CD8-positive, alpha-beta memory T cell (primary cell): ENCODE measurements at places on chromosomes 2 and 18.

DNA sequence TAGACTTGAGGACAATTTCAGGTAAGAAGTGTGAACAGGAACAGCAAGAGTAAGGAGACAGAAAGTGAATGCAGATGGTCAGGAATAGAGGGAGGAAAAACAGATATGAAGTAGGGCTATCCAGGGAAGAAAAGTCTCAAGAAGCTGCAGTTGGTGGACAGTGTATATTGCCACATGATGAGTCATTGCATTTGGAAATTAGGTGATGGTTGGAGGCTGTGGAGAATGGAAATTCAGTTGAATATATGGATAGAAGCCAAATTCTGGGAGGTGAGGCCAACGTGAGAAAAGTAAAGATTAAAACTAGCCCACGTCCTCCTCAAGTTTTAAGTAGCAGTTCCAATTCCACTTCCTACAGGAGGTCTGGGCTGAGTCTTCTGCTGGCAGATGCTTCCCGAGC is 158.4 kb downstream of the UBE2E3 start:
- no peak for DNase-seq

DNA sequence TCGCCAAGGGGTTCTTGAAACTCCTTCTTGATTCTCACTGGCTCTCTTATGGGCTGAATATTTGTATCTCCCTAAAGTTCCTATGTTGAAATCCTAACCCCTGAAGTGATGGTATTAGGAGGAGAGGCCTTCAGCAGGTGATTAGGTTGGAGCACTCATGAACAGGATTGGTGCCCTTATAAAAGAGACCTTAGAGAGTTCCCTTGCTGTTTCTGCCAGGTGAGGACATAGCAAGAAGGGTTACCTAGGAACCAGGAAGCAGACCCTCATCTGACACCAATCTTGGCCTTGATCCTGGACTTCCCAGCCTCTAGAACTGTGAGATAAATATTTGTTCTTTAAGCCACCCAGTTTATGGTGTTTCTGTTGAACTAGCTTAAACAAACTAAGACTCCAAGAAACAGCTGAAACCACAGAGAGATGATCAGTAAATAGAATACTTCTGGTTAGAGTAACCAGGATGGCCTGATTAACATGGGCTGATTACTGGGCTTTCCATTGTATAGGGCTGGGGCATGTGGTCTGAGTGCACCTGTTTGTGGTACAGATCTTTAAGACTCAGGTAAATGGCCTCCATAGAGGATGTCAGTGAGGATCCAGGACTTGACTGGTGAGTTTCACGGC is 7.7 kb upstream of the CDC42EP3 start:
- DNase-seq, result no peak

DNA sequence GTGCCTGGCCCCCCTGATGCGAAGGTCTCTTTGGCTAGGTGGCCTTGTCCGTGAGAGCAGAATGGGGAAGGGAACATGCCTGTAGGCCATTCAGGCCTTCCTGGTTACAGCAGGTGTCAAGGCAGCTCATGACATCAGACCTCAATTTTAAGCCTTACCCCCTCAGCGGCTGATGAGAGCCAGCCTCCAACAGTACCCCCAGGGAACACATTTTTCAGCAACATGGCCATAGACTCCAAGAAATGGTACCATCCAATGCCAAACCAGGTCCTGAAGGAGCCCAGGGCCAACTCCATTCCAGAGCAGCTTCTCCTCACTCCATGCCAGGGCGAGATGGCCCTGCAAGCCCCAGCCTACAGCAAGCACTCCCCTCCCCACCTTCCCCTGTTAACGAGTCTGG is 199.2 kb downstream of the SMAD2 start:
- no peak for DNase-seq

DNA sequence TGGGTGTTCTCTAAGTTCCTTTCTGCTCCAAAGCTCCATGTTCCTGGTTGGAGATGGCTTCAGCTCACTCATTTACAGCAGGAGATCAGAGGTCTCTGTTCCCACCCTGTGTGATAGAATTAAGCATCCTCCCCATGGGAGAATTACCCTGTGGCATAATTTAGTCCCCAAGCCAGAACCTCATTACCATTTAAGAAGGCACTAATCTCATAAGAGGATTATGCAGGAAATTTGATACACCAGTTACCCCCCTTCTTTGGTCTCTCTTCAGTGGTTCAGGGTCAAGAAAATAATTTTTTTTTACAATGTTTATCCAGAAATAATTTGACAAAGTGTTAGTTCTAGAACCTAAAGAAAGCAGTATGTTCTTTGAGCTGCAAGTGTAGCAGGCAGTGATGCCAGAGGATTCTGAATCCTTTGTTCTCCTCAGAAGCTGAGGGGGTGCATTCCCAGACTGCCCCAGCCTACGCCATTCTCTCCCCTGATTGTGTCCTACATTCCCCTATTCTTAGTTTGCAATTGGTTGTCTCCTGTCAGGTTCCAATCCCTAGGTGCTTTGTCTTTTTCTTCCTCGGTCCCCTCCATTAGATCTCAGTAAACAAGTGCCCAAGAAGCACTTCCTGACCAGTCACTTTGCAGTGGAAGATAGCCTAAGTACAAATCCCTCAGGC is 163.6 kb downstream of the PRKCE start:
- DNase-seq, result no peak

DNA sequence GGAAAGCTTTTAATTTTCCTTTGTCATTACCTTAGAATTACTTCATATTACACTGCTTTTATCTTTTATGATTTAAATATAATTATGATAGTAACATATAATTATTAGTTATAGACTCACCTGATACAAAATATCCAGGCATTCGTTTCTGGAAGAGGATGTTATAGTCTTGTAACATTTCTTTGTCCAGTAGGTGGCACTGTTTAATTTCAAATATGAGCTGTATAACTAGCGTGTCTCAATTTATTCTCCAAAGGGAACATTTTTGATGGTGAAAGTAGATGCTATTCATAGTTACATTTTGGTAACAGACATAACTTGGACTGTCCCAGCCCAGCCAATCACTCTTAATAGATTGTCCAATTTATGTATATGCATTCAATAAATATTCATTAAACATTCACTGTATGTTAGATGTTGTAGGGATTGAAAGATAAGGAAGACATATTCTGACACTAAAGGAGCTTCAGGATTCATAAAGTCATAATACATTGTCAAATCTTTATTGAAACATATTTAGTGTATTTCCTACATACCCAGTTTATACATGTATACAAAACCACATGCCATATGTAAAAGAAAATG is 19.2 kb downstream of the DAW1 start:
- no peak for DNase-seq

DNA sequence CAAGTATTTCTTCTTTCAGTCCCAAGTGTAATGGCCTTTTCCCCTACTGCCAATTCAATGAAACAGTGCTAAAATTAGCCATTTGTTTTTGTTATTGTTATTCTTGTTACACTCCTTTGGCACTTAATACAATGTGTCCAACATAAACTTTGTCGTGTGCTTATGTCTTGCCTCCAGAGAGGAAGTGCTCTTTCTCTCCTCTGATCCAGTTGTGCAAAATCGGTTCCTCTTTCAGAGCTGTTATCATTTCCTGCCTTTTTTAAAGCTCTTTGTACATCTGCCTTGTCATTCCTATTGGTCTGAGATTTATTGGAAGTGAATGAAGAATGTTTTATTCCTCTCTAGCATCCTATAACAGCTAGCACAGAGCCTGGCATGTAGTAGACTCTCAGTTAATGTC is 623.2 kb upstream of the ID2 start:
- DNase-seq, result no peak

GRCh38 chr2:68880213-68880612 is 9.0 kb upstream of the BMP10 start:
- no peak for DNase-seq

DNA sequence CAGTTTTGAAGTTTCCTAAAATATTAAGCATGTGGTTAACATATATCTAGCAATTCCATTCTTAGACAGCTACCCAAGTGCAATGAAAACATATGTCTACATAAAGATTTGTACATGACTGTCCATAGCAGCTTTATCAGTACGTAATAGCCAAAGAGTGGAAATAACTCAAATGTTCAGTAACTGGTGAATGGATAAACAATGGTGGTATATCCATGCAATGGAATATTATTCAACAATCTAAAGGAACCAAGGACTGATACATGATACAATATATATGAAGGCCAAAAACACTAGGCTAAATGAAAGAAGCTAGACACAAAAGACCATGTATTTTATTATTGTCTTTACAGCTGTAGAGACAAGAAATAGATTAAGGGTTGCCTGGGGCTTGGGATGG is 361.4 kb downstream of the ALK start:
- DNase-seq, result no peak

DNA sequence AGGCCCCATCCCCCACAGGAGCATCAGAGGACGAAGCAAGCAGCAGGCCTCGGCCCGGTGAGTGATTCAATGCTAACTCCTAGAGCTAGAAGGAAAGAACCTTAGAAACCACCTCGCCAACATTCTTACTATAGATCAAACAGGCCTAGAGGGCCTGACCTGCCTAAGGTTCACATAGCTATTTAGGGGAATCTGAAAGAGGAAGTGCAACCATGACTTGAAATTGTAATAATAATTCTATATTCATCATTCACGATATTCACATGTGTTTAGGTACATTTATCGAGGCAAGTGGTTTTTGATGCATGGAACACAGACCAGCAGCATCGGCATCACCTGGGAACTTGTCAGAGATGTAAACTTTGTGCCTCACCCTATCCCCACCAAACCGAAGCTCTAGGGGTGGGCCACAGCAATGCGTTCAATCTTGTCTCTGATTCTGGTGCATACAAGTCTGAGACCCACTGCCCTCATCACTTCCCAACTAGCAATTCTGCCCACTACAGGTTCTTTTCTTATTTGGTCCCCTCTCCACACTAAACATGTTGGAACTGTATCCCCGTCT is 78.0 kb upstream of the DNMT3A start:
- no peak for DNase-seq

DNA sequence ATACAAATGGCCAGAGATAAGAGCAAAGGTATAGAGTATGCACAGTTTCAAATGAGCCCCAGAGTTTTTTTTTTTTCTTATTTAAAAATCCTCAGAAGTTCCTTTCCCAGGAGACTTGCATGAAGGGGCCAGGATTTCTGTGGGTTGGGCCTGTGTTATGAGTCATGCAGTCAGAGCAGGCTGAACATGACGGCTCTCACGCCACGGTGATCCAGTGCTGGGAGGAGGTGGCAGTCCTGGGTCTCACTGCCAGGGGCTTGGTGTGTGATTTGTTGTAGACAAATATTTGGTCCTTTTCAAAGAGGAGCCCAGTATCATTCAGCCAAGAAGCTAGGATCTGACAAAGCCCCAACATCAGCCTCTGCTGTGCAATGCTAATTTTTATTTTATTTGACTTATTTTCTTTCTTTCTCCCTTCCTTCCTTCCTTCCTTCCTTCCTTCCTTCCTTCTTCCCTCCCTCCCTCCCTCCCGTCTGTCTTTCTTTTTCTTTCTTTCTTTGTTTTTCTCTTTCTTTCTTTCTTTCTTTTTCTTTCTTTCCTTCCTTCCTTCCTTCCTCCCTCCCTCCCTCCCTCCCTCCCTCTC is 10.4 kb upstream of the KCNE4 start:
- DNase-seq, result no peak

- DNase-seq, result no peak
Measured at GRCh38 chr2:36307441-36307840, 48.1 kb upstream of the CRIM1 start.

DNA sequence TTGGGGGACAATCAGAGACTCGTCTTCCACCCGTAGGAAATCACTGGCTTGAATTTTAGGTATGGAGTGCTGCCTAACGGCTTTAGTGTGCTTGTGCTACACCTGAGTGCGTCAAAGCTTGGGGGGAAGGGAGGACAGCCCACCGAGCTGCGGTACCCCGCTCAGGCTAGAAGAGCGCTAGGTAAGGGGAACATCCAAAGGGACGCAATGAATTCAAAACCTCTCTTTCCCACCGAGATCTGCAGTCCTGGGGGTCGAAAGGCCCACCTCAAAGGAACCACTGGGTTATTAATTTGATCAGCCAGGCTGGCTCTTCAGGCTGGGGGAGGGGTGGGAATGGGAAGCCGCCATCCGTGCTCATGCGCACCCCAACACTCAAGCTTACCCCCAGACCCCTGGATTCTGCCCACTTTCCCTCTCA is 2.7 kb downstream of the EPHA4 start:
- no peak for DNase-seq

DNA sequence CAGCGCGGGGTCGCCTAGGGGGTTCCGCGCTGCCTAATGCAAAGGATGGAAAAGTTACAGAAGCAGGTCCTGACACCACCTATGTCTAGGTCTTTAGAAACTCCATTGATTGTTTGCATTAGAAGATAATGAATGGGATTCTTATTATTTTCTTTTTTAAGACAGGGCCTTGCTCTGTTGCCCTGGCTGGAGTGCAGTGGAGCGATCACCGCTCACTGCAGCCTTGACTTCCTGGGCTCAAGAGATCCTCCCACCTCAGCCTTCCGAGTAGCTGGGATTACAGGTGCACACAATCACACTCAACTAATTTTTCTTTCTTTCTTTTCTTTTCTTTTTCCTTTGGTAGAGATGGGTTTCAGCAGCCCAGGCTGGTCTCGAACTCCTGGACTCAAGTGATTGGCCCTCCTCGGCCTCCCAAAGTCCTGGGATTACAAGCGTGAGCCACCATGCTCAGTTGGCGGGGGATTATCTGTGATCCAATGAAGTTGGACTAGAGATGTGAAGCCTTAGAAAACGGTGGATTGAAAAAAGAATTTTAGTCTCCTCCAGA is 761 bp upstream of the IDH1 start:
- DNase-seq, result no peak

- no peak for DNase-seq
Measured at GRCh38 chr2:20532634-20533437, 86.0 kb downstream of the RHOB start.

GRCh38 chr2:44325897-44326296 is 35.4 kb downstream of the PREPL start:
- DNase-seq, result no peak

- no peak for DNase-seq
Measured at GRCh38 chr18:9996094-9996493, 82.3 kb downstream of the VAPA start.

DNA sequence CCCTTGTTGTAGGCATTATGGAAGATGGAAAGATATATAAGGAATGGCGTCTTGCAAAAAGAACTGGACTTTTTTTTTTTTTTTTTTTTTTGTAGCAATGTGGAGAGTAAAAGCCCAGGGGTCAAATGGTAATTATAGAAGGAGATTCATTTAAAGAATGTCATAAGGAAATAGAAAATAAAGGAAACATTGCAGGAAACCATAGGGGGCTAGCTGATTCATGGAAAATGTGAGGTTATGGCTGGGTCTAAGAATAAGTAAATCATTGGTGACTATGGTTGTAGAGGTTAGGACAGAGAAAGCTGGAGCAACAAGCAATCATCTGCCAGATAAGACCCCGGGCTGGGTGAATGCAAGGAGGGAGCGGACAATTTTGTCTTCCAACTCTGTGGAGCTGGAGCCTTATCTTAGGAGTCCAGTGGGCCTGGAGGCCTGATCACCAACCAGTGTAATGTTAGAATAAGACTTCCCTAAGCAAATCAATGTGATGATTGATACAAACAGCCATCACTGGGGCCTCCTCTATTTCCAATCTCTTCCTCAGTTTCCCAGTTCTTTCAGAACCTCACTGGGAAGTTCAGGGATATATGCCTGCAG is 201.2 kb upstream of the TNP1 start:
- DNase-seq, result no peak

GRCh38 chr2:61443342-61444041 is 27.4 kb downstream of the USP34 start:
- no peak for DNase-seq
